Right lobe of liver (tissue), 6 donors: ENCODE measurements at places on chromosomes 2 and 18. TPM values are rescaled to one million over a fixed set of nuclear protein-coding genes. Genes with fewer than 3 reads are reported as not detected.

DNA sequence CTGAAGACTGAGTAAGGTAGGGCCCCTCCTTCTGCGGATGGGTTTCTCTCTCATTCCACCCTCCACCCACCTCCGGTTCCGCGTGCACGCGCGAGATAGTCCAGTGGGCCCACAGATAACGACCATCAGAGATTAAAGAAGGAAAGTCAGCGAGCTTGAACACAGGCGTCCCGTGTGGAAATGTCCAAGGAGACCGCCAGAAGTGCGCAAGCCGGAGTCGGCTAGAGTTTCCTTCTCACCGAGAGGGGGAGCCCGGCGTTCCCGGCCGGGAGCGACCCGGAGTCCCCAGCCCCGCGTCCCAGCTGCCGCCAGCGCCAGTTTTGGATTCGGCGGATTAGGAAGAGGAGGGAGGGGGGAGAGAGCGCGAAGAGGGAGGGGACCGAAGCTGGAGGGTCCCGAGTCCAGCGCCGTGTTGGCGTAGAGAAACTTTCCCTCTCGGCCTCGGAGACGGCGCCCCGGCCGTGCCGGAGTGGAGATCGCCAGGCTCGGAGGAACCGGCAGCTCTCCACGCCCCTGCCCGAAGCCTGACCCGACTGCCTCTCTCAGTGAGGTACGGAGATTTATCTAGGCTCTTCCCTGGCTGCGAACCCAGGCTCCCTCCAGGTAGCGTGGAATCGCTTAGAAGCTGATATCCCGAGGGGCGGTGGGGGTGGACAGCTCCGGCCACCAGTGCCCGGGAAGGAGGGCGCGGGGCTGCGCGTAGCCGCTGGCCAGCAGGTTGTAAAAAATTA, at the start of gene GULP1:
GULP1 (plus strand) TSS at position 258 of the 731 bp plus-strand sequence. CDS start 185,829 bp downstream, outside the sequence.
- H3K27me3 ChIP-seq, result peaks cover 3% of the 10 kb centered on the region
- H3K4me1 ChIP-seq, result no peaks in the 10 kb centered on the region
- DNase-seq, result peak; percentile 67
- H3K36me3 ChIP-seq, result no peaks in the 10 kb centered on the region
- peak within 1 kb of the TSS; percentile 39 for H3K27ac ChIP-seq

Gene IL1R1
- 40.8 TPM for total RNA-seq

Gene WIPF1
- total RNA-seq, result 15.3 TPM

DNA sequence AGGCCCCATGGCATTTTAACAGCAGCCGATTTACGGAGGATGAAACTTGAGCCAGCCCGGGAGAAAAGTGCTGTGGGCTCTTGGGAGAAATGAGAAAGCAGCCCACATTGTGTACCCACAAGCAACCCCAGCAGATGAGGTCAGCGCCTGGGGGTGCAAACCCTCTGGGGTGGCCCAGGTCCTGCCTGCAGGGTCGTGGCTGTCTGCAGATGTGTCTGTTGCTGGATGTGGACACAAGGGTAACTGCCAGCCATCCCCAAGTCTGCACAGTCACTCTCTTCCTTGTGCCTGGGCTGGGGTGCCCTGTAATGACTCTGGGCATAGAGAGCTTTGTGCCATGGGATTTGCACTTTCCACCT, 170.8 kb downstream of the PRKCE start:
- peak overlapping the region; percentile 17 for H3K27ac ChIP-seq
- no peaks in the 10 kb centered on the region for H3K36me3 ChIP-seq
- H3K4me1 ChIP-seq, result no peaks in the 10 kb centered on the region
- DNase-seq, result no peak

GRCh38 chr18:43875511-43875910, 598.2 kb upstream of the SYT4 start:
- DNase-seq, result no peak
- no peak overlapping the region for H3K4me3 ChIP-seq
- H3K27ac ChIP-seq, result no peak overlapping the region

DNA sequence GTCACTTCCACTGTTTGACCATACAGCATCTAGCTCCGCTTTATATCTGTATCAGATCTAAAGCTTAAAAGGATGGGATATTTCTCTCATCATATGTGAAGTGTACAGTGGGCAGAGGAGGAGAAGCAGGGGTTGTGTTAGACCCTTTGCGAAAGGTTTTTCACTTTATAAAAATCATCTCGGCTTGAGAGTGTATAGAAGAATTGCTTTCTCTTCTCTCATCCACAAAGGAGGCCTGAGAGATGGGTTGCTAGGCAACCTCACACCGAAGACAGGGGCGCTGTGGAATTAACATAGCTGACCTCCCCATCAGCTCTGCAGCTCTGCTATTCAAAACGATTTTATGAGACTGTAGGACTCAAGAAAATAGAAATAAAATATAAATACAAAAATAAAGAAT, 70.2 kb upstream of the GALNT3 start:
- DNase-seq, result no peak
- H3K36me3 ChIP-seq, result no peaks in the 10 kb centered on the region
- no peak overlapping the region for H3K27ac ChIP-seq
- H3K27me3 ChIP-seq, result no peaks in the 10 kb centered on the region
- H3K4me1 ChIP-seq, result no peaks in the 10 kb centered on the region

DNA sequence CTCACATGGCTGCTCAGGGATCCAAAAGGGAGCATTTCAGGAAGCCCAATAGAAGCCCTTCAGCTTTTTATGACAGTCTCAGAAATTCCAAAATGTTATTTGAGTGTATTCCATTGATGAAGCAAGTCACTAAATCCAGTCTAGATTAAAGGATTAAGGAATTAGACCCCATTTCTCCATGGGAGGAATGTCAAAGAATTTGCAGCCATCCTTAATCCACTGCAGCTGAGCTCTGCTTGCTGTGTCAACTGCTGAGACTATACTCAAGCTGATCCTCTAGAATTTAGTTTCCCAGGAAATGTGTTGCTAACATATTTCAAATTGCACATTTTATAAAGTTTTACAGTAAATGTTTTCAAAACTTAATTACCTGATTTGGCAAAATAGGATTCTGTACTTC, 28.4 kb upstream of the C2orf69 start:
- H3K4me1 ChIP-seq, result no peaks in the 10 kb centered on the region
- no peak for DNase-seq
- no peak overlapping the region for H3K4me3 ChIP-seq
- no peaks in the 10 kb centered on the region for H3K27me3 ChIP-seq
- H3K36me3 ChIP-seq, result no peaks in the 10 kb centered on the region

DNA sequence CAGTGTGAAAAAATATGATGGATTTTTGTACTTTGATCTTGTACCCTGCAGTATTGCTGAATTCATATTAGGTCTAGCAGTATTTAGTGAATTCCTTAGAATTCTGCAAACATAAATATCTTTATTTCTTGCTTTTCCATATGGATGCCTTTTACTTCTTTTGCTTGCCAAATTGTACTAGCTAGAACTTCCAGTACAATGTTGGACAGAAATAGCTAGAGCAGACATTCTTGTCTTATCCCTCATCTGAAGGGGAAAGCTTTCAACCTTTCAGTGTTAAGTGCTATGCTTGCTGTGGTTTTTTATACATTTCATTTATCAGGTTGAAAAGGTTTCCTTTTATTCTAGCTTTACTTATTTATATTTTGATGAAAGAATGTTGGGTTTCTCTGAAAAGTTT, 1321.9 kb upstream of the CHAC2 start:
- H3K36me3 ChIP-seq, result no peaks in the 10 kb centered on the region
- no peaks in the 10 kb centered on the region for H3K4me1 ChIP-seq
- no peak overlapping the region for H3K27ac ChIP-seq
- DNase-seq, result no peak
- H3K27me3 ChIP-seq, result no peaks in the 10 kb centered on the region
- no peak overlapping the region for H3K4me3 ChIP-seq

- no peaks in the 10 kb centered on the region for H3K4me1 ChIP-seq
- H3K36me3 ChIP-seq, result no peaks in the 10 kb centered on the region
- H3K4me3 ChIP-seq, result no peak overlapping the region
- no peaks in the 10 kb centered on the region for H3K27me3 ChIP-seq
- no peak for DNase-seq
These were observed 610 bp downstream of the SPC25 start for GRCh38 chr2:168889635-168890005.

DNA sequence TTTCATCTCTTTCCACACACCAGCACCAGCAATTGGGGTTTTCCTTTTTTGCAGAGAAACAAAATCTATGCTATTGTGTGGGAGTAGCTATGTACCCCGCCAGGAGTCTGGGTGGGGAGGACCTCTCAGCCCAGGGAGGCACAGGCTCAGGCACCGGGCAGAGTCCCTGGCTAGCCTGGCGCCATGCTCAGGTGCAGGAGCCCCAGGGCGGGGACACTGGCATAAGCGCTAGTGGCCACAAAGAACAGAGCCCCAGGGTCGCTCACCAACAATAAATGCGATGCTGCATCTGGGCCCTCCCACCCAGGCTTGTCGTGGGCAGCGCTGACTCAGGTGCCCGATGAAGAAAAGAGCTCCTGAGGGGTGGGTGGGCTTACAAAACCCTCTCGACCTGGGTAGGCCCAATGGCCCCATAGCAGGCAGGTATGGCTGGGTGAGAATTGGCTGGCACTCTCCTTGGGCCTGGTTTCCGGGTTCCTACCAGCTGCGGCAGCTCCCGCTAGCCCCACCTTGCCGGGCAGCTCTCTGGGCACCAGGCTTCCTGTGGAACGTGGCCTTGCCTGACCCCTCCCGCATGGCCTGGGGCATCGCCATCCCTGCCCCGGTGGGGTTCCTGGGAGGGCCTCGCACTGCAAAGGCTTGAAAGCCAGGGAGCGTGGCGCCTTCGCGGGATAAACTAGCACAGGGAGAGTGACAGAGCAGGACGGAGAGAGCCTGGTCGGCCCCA, 31.8 kb upstream of the COL6A3 start:
- no peaks in the 10 kb centered on the region for H3K36me3 ChIP-seq
- no peaks in the 10 kb centered on the region for H3K27me3 ChIP-seq
- H3K4me3 ChIP-seq, result no peak overlapping the region
- DNase-seq, result no peak
- no peak overlapping the region for H3K27ac ChIP-seq

GRCh38 chr2:237732790-237733381, 65.7 kb upstream of the RBM44 start:
- H3K4me3 ChIP-seq, result peak overlapping the region; percentile 40
- H3K27ac ChIP-seq, result peak overlapping the region; percentile 94
- H3K27me3 ChIP-seq, result no peaks in the 10 kb centered on the region
- no peaks in the 10 kb centered on the region for H3K36me3 ChIP-seq
- H3K4me1 ChIP-seq, result peaks cover 54% of the 10 kb centered on the region

DNA sequence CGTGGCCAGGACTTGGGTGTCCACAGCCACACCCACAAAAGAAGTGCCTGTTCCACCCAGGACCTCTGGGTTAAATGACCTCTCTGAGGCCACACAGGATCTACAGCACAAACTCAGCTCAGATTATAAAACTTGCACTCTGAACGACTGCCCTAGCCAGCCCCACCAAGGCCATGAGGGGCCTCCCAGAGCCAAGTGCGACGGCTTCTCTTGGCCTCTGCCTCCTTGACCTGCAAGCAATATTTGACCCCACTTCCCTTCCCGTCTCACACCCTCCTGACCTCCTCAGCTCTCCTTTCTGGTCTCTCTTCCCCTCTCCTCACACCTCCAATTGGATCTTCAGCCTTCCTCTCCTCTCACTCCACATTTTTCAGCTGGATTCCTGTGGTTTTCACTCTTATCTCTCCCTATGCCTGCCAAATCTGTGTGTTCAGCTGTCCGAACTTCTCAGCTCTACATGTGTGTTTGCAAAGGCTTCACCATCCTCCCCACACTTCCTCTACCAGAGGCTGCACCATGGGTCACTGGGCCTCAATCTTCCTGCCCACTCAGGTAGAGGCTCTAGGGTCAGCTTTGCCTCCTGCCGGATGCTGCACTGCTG, 25.3 kb upstream of the STEAP3 start:
- H3K4me1 ChIP-seq, result peaks cover 13% of the 10 kb centered on the region
- no peaks in the 10 kb centered on the region for H3K36me3 ChIP-seq
